ENCODE measurements at places on chromosomes 3 and 15.

GRCh38 chr3:41163421-41163820 is 35.9 kb upstream of the CTNNB1 start:
- DNase-seq: no peak

DNA sequence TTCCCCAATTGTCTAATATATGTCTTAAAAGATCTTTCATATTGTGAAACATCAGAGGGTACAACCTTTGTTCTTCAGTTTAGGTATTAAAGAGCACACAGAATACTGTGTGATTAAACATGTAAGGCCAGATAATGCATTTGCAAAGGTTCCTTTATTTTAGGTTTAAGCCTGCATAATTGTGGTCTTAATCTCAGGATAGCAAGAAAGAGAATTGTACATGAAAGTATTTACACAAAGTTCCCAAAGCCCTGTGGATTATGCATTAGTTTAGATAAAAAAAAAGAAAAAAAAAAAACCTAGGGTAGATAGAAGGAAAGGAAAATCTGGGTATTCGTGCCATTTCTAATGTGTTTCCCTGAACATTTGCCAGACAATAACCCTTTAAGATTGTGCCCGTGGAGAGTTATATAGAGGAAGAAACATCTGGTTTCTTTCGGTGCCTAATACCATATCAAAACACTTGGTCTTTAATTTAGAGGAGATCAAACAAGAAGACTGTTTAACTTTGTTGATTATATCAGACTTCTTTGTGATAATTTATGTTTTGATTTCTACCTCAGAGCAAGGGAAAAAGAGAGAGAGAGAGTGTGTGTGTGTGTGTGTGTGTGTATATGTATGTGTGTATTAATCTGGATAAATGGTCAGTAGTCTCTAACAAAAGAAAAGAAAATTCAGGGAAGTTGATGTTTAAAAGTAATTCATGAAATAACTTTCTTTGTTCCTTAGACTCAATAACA is 139.6 kb upstream of the CGNL1 start:
- DNase-seq: no peak

DNA sequence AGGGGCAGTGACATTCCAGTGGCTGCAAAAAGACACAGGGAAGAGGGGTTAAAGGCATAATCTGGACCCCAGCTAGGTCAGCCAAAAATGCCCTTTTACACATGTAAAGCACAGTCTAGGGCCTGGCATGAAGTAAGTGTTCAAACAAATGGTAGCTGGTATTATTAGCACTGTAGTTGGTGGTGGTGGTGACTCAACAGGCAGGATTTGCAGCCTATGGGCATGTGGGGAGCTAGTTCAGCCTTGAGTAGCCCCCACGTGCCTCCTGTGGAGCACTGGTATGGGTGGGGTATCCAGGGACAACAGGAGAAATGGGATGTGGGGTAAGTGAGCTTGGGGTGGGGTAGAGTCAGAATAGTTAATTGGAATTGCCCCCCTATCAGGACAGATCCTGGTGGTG is 27.6 kb downstream of the DNASE1L3 start:
- no peak for DNase-seq

DNA sequence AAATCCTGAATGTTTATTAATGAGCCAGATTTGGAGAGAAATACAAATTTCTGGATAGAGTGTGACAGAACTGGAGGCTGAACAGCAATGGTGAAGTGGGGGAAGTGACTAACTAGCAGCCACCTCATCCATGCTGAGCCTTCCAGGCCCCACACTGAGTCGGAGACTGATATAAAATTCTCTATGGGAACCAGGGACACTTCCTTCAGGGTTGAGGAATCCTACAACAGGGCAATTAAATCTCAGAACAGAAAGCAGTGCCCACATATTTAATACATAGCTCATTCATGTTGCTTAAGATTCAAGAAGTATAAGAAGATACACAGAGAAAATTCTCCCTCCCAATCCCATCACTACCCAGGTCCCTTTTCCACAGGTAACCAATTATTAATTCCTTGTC is 49.3 kb downstream of the HACD2 start:
- no peak for DNase-seq

DNA sequence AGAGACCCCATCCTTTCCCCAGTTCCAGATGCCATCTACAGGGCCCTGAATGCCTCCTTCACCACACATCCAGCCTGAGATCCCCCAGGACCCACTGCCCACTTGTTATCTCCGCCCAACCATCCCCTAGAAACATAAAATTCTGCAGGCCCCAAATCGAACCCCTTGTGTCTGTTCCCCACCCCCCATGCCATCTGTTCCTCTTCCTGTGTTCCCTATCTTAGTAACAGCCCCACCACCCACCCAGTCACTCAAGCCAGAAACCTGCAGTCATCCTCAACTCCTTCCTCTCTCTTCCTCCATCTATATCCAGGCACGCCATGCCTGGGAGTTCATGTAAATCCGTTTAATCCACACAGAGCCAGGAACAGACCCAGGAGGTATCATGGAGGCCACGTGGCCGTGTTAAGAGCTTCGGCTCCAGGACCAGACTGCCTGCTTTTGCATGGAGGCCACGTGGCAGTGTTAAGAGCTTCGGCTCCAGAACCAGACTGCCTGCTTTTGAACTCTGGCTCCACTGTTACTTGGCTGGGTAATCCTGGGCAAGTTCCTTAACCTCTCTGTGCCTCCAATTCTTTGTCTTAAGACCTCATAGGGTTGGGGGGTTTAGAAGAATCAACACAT is 4.8 kb downstream of the CSRNP1 start:
- DNase-seq: peak; percentile 21

DNA sequence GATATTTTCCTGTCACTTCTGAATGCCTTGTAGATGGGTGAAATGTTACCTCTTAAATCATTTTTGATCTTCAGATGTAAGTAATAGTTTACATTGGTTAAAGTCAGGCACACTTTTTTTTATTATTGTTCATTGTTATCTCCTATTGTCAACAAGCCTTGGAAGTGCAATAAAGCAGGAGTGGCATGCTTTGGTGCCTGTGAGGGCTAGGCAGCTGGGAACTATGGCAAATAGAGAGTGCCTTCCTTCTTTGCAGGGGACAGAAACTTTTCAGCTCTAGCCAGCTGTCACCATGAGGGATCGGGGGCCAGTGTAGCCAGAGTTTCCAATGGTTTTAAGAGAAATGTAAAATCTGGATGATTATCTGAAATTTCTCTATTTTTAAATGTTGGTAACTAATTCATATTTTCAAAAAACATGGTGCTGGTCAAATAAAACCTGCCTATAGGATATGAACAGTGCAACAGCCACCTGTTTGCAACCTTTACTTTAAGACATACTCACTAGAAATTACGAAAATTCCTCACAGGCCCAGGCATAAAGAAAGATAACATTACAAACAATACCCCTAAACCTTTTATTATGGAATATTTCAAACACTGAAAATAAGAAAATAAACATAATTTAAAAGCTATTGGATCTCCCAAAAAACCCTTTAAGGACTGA is 9.1 kb upstream of the SELENOK start:
- DNase-seq: no peak

DNA sequence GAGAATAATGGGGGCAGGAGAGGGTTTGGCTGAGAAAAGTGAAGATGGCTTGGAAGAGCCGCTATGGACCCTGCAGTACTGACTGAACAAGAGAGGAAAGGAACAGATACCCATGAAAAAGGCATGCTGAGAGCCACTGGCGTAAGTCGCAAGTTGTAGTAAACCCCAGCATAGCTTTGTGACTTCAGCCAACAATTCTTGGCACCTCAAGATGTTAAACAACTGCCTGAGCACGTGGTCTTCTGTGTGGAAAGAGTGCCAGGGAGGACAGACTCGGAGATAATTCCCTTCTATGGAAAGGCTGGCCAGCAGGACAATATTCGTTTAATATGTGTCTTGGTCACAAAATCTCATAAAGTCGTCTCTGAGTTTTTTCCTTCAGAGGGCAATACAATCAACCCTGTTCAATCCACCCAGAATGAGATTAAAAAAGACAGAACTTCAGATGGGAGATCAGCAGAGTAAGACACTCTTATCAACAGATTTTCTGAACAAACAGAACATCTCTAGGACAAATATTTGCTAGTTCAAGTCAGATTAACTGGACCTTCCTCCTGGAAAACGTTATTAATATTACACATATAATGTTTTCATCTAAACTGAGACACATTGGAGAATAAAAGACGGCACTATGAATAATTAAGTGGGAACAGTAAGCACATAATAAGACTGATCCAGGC is 49.2 kb downstream of the NEK10 start:
- no peak for DNase-seq

- no peak for DNase-seq
Measured at GRCh38 chr3:169161011-169161410, 502.5 kb downstream of the MECOM start.

GRCh38 chr15:77807115-77807514 is 174.4 kb upstream of the LINGO1 start:
- no peak for DNase-seq

- peak; percentile 57 for DNase-seq
Measured at GRCh38 chr15:73800662-73801345, 47.7 kb upstream of the INSYN1 start.

GRCh38 chr3:43753741-43754715 is 63.3 kb downstream of the ABHD5 start:
- no peak for DNase-seq

DNA sequence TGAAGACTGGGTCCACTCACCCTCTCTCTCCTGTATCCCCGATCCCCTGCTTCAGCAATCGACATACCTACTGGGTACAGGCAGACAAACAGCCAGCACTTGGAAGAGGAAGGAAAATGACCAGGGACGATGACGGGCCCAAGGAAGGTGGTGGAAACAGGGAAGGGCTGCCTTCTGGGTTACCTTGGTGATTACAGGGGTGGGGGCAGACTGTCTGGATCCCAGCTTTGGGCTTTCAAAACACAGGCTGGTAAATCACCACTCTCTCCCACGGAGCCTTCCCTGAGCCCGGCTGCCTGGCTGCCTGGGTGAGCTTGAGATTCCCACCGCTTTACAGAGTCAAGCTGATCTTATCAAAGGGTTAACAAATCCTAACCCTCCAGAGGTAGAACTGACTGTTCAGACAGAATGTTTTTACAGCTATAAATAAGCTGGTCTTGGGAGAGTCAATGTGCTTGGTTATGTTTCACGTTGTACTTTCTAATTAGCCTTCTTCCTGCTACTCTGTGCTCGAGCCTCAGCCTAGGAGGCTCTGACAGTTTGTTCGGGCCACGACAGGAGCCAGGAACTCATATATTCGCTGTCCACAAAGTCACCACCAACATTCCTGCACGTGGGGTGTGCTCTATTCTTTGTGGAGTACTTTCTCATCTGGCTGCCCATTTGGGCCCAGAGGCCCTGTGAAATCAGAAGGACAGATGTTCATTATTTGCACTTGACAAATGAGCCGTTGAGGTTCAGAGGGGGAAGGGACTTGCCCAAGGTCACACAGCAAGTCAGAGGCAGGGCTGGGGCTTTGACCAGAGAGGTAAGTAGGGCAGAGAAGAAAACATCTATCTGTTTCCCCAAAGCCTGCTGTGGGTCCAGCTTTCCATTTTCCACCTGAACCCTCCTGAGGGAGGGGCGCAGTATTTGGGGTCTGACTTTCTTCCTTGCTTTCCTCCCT is 63.5 kb downstream of the FEM1B start:
- DNase-seq: no peak

DNA sequence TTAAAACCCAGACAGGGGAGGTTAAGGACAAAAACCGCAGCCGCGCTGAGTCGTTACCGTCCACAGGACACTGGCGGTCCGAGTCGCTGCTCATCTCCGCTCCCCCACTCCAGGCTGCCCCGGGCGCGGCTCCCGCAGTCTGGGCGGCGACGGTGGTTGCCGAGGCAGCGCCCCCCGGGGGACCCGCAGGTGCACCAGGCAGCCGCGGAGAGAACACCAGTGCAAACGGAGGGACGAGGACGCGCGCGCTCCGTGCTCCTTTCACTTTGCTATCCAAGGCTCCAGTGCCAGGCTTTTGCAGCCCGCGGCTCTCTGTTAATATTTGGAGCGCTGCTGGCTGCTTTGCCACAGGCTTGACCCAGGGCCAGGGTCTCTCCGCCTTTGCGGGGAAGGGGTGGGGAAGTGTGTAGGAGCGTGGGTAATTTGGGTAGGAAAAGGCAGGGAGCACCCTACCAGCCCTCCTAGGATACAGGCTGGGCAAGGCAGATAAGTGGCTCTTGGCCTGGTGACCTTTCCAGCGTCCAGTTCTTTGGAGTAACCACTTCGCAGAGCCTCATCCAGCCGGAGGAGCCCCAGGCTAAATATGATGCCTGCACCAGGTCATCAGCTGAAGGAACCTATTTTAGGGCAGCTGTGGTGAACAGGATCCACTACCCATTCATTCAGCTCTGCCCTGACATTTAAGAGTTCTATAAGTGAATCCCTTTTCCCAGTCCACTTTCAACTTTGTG is at the start of gene GADL1:
GADL1 (minus strand) TSS at position 141 of the 731 bp plus-strand sequence; CDS start at position 94, 47 bp downstream.
- no peak for DNase-seq

DNA sequence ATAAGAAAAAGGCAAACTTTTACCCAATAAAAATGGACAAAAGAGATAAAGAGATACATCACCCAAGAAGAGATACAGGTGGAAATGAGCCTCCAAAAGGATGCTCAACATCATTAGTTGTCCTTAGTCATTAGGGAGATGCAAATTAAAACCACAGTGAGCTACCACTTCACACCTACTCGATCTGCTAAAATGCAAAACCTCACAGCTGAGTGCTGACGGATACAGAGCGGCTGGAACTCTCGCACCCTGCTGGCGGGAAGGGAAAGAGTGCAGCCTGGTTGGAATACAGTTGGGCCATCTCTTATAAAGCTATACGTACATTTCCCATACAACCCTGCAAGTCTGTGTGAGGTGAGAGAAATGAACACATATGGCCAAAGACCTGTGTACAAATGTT is 78.5 kb upstream of the PRR20G start:
- no peak for DNase-seq

GRCh38 chr15:70610541-70610940 is 152.8 kb downstream of the UACA start:
- DNase-seq: no peak

- DNase-seq: peak; percentile 54
Measured at GRCh38 chr3:170815340-170815739, 54.7 kb downstream of the RPL22L1 start.

GRCh38 chr3:189096092-189096491 is 75.7 kb upstream of the TPRG1 start:
- no peak for DNase-seq

- no peak for DNase-seq
Measured at GRCh38 chr15:90774731-90775514, 57.8 kb downstream of the BLM start.

DNA sequence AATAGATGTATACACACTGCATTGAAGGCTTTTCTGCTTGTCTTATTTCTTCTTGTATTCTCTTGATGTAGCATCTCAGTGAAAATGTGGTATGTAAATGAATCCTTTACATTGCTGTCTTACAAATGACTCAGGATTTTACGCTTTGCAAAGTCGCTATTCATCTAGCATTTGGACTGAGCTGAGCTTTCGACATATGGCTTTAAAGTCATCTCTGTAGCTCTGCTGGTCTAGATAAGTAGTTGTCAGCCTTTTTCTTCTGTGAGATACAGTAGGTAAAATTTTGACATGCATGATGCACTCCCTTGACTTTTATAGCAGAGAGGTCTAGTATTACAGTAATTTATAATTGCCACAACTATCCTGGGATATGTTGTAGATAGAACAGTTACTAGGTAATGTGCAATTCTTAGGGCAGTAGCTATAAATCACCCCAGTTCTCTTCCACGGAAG is 16.8 kb downstream of the MEF2A start:
- DNase-seq: no peak
